Non-pigmented ciliary epithelial cell (primary cell): ENCODE measurements at places on chromosomes 3 and 15.

GRCh38 chr3:70615286-70615685 is 302.8 kb upstream of the MDFIC2 start:
- DNase-seq: no peak

- no peak for DNase-seq
These were observed 43.4 kb downstream of the GPR160 start for GRCh38 chr3:170081079-170081741.

- peak; percentile 78 for DNase-seq
These were observed 45.8 kb upstream of the FSIP1 start for GRCh38 chr15:39828374-39828931.

- no peak for DNase-seq
These were observed 95.3 kb upstream of the TPRG1 start for GRCh38 chr3:189076449-189076848.

- no peak for DNase-seq
These were observed 54.3 kb upstream of the SNRPA1 start for GRCh38 chr15:101349047-101349951.

DNA sequence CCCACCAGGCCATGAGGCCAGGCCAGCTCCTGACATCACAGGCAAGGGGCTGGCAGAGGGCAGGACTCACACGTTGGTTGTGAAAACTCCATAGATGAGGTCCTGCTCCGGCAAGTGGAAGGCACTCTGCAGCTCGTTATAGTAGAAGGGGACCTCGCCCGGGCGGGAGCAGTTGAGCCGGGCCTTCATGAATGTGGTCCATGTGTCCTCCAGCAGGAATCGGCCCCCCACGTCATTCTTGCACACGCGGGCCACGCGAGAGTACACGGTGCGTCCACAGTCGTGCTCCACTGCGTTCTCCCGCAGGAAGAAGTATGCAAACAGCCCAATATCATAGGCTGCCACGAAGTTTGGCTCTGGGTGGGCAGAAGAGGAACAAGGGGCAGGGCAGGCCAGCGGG is 101.2 kb downstream of the SEMA5B start:
- no peak for DNase-seq

- DNase-seq: peak; percentile 59
These were observed 25.1 kb downstream of the SNX33 start for GRCh38 chr15:75672646-75673425.

GRCh38 chr3:144294659-144295538 is 323.3 kb downstream of the DIPK2A start:
- DNase-seq: no peak
